ENCODE measurements at places on chromosomes 2 and 18.

- no peak for DNase-seq
Measured at GRCh38 chr18:57802213-57803102, 657 bp downstream of the ATP8B1 start.

DNA sequence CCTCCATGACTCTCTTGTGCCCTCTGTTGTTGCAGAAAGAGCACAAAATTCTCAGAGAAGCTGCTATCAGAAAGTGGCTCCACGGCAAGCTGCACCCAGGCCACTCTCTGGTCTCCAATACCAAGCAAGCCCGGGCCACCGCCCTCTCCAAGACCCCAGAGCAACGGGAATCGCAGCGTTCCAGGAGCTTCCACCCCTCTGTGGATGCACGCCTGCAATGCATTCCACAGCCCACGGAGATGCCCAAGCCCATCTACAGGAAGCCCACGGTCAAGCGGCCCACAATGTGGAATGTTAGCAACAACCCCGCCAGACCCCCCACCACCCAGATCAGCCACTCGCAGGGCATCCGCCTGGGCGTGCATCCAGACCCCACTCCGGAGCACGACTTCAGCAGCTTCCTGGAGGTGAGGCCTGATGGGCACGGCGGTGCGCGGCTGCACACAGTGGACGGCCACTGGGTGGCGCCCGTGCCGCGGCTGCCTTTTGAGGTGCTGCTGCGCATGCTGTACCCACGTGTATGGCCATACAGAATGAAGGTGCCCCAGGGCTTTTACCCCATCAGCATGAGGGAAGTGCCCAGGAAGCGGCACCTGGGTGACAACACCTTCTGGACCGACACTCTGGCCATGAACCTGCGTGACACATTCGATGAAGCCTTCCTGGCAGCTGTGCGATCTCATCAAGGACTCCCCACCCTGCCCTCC is 6.3 kb downstream of the ANKRD53 start:
- peak; percentile 55 for DNase-seq

DNA sequence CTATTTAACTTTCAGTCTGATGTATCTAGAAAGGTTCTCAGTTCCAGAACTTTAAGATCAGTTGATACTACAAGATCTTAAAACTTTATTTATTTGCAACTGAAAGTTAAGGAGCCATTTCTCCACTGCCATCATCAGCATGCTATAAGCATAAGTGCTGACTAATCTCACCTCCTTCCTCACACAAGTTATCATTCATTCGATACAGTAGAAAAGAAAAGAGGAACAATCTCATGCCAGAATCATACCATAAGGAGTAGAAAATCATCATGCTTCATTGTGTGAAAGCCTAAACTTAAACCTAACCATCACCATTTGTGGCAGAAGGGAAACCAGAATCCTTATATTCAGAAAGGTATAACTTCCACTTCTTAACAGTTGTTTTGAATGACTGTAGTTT is 176.6 kb upstream of the NRXN1 start:
- DNase-seq = no peak

DNA sequence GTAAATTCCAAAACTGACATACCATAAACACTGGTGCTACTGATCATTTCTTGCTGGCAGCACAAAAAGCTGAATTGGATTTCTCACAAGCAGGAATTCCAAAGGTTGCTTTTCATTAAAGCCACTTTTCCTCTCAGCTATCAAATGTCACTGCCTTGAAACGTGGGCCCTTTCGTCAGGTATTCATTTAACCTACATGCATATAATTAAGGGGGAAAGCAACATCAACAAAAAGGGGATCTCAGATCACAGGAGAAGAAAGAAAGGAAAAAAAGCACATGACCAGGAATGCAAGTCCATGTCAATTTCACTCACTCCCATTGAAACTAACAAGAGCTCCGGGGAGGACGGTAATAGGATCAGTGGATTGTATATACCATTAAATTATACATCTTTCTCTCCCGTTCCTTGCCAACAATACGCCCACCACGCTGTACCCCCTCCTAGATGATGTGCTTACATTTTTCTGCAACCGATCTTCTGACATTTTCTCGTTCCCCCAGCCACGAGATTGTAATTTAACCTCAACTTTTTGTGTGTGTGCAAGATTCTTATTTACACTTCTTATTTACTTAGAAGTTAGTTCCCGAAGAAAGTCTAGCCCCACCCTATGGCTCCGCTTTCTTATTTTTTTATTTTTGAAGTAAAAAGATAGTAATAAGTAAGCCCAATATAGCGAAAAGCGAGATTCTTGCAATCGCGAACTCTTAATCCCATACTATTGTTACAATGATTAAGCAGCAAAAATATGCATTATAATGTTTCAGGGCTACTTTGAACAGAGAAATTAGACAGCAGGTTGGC is 725 bp downstream of the FIGN start:
- DNase-seq = no peak

GRCh38 chr2:38065502-38066135 is 10.3 kb downstream of the CYP1B1 start:
- no peak for DNase-seq

- no peak for DNase-seq
Measured at GRCh38 chr2:85997017-85997970, 108.4 kb downstream of the POLR1A start.

GRCh38 chr2:235515364-235515742 is 21.5 kb downstream of the AGAP1 start:
- no peak for DNase-seq

GRCh38 chr18:34126121-34126520 is 98.6 kb downstream of the NOL4 start:
- DNase-seq = no peak

DNA sequence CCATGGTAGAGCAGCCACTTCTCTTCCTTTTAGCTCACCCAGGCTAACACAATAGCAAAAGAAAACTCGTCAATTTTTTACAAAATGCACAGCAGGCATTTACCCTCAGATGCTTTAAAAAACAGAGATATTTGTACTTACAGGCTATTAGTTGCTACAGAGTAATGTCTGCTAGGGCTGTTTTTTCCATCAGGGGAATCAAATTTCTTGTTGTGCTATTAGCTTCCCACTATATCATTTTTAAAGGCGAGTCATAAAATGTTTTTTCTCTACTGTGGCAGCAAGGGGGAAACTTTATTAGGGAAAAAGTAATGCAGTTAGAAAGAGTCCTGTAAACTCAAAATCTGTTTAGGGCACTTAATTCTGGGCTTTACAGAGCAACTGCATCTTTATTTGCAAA is 277.9 kb upstream of the THSD7B start:
- no peak for DNase-seq

DNA sequence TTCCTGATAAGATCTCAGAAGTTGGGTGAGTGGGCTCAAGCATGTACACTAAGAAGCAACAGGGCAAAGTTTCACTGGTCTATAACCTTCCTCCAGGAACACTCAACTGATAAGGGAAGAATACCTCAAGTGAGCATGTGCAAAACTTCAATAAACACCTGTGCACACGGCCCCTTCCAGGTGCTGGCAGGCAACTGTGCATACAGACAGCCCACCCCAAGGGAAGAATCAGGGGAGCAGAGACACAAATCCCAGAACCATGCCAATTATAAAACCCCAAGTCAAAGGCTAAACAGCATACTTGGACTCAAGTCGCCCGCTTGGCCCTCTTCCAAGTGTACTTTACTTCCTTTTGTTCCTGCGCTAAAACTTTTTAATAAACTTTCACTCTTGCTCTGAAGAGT is 85.9 kb upstream of the RTN4 start:
- no peak for DNase-seq

- DNase-seq = no peak
Measured at GRCh38 chr18:61817086-61817485, 75.7 kb downstream of the RNF152 start.

- DNase-seq = no peak
Measured at GRCh38 chr2:148667113-148667836, 22.7 kb downstream of the EPC2 start.

DNA sequence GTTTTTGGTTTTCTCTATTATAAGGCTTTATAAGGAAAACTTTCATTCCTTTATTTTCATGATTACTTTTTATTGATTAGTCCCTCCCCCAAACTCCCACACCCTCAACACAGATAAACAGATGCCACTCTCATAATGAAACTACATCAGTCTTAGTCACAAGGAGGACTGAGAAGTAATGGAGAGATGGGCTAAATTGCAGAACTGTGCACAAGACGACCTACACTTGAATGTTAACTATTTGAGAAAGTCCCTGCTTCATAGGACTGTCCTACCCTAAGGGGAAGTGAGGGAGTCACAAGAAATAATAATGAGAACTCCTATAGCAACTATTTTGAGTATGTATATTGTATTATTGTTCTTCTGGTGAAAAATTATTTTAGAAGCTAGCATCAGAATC is 360.8 kb downstream of the RBM43 start:
- no peak for DNase-seq

GRCh38 chr2:110101901-110102803 is 13.5 kb downstream of the MALL start:
- DNase-seq = no peak

GRCh38 chr18:57801761-57802212 is 1.3 kb downstream of the ATP8B1 start:
- DNase-seq = no peak

DNA sequence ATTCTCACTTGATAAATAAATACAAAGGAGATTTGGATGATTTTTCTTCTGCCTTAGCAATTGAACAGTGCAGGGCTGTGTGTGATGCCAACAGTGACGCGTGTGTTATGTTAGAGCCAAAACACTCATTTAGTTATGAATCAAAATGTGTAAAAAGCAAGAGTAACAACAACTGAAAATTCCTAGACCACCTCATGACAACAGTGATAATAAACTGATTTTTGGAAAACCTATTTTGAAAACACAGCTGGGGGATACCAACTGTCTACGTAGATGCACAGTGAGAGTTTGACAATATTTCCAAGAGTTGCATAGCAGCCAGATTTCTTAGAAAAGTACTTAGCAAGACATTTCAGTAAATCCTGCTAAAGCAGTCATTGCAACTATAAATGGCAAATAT is 323.9 kb downstream of the GALR1 start:
- no peak for DNase-seq

- no peak for DNase-seq
Measured at GRCh38 chr2:186130748-186131641, 355.1 kb upstream of the ZC3H15 start.

DNA sequence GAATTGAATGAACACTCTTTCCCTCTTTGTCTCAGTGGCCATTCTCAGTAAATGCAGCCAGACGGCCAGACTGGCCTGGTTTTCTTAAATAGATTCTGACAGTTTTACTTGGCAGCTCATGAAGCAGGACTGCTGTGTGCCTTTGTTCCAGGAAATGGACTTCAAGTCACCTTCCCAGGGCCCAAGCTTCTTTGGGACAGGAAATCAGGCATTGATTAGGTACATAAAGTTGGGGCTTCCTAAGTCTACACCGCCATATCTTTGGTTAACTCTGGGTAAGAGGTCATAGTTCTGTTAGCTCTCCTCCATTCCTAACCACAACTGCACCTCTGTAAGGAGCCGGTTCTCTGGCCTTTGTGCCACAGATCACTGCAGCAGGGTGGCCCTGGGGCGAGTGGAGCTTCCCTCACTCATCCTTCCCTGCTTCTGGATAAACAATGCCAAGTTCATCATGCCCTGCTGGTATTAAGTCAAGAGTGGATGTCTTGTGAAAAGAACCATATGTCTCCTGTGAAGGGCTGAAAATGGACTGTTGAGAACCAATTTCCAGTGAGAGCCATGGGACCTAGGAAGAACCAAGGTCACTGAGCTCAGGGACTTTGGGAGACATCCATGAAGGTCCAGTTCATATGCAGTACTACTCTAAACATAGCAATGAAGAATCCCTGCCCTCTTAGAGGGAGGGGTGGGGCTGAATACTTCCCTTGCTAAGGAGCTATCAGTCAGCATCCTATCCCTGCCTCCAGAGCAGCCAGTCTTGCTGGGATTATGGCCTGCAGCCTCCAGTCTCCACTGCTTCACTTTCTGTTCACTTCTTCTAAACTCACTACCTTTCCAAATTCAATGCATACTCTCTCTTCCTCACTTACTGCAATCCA is 122.6 kb upstream of the XPO1 start:
- no peak for DNase-seq

- DNase-seq = no peak
Measured at GRCh38 chr2:39606585-39606984, 59.1 kb upstream of the TMEM178A start.

DNA sequence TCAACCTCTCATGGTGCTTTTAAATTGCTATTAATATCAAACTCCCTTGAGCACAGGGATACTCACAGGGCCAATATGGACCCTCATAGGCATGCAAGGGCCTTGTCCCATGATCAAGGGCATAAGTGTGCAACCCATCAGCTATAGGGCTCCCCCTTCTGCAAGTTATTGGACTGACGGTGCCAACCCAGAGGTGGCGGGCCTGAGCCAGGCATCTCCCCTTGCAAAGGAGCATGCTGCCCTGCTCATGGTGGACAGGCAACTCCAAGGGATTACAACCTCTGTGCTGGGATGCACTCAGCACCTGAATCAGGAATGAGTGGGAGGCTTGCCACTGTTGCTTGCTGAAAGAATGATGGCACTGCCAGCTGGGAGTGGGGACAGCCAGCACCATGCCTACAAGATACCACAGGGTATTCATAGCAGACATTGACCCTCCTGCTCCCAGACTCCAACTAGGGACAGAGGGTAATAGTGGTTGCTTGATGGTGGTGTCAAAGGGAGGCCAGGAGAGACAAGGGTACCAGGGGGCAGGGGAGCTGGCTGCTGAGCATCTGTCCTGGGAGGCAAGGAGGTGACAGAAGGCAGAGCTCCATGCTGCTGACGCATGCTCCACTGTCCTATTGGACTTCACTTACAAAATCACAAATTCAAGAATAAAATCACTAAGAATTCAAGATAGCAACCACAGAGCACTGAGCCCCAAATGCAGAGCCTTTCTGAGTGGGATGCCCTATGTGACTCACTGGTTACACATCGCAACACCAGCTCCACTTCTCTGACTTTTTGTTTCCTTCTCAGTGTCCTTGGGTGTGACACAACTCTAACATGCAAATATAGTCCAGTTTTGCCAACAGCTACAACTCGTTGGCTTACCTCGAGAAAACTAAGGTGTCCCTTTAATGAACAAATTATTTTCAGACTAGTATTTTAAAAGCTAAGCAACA is 157.1 kb upstream of the CCDC150 start:
- no peak for DNase-seq

DNA sequence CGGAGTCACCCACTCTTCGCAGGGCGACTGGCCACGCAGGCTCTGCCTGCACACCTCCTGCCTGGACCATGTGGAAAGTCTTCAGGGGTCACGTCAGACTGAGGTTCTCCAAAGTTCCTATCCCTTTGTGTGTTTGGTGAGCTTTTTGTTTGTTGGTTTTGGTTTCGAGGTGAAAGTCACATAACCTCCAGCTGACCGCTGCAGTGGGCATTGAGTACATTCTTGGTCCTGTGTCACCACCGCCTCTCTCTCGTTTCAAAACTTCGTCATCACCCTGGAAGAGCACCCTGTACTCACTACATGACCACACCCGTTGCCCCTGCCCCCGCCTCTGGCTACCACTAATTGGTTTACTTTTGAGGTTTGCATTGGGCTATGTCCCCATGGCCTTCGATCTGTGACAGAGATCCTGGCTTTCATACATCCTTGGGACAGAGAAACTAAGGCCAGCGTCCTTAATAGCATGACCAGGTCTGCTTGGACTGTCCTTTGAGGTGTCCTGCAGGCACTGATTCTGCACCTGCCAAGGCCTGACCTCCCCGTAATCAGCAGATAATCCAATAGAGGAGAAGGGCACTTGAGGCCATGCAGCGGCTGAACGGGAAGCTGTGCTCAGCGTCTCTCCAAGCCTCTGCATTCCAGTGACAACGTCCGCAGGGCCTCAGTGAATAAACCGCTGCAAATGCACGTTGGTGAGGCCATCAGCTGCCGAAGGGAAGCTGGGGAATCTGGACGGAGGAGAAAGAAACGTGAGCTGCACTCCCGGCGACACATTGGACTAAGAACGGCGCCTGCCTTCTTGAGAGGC is 46.8 kb downstream of the SH3BP4 start:
- no peak for DNase-seq

GRCh38 chr2:84494070-84494469 is 22.2 kb upstream of the DNAH6 start:
- DNase-seq = no peak
